Activated T-helper 2 cell treated with anti-CD3 and anti-CD28 coated beads, Interferon-gamma antibody, Interleukin-2, Interleukin-4, amounts not matched to agents 10 μg/mL and 5 μg/mL and 100 μg/mL, durations not matched to agents 14 hours and 24 hours and 36 hours (primary cell): ENCODE measurements at places on chromosomes 7 and 10.

DNA sequence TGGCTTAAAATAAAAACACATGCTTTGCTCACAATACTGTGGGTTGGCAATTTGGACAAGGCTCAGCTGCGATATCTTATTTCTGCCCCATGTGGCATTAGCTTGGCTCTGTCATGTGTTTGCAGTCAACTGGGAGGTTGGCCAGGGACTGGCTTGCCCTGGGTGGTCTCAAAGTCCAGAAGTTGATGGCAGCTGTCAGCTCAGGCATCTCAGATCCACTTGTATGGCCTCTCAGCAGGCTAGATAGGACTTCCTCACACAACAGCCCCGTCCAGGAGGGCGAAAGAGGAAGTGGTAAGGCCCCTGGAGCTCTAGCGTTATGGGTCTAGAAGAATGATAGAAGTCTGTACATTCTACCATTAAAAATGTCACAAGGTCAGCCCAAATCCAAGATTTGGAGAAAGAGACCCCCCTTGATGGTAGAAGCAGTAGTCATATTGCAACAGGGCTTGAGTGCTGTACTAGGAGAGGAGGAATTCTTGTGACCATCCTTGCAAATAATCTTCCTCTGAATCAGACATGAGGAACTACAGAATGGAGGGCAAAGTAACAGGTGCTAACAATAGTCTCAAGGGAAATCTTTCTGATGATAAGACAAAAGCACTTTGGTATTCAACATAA is 166.2 kb downstream of the FAM107B start:
- DNase-seq, result no peak

DNA sequence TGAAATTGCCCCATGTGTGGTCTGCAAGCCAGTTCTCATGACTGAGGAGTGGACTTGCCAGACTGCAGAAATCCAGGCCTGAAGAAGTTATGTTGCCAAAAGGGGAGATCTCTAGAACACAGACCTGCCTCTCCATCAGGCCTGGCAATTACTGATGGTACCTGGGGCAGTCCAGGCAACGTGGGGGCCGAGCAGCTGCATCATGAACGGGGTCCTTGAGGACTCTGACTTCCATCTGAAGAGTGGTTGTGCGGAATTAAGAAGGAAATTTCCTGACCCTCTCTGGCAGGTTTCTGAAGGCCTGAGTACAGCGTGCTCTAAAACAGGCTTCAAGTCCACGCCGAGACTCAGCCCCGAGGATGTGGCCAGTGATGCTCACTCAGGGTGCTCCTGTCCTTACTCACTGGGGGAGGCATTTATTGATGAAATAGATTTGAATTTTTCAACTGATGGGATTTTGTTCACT is 30.4 kb downstream of the RAMP3 start:
- DNase-seq, result no peak

DNA sequence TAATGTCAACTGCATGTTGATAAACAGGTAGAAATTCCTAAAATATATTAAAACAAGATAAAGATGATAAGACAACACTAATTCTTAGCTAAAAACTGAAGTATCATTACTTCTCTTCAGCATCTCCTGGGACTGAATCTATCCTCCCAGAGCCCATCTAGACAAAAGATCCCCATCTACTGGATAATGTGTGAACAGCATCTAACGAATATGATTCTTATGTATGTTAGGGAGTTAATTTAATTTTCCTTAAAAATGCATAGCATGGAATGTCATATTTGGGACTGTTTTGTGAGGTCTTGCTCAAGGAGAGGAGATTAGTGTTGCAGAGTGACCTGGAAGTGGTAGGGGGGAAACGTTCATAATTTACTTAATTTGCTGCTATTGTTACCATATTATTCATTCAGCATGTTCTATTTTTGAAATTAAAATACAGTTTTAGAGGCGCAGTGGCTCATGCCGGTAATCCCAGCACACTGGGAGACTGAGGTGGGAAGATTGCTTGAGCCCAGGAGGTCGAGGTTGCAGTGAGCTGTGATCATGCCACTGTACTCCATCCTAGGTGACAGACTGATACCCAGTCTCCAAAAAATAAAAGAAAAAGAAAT is 305.1 kb upstream of the CSTF2T start:
- no peak for DNase-seq

DNA sequence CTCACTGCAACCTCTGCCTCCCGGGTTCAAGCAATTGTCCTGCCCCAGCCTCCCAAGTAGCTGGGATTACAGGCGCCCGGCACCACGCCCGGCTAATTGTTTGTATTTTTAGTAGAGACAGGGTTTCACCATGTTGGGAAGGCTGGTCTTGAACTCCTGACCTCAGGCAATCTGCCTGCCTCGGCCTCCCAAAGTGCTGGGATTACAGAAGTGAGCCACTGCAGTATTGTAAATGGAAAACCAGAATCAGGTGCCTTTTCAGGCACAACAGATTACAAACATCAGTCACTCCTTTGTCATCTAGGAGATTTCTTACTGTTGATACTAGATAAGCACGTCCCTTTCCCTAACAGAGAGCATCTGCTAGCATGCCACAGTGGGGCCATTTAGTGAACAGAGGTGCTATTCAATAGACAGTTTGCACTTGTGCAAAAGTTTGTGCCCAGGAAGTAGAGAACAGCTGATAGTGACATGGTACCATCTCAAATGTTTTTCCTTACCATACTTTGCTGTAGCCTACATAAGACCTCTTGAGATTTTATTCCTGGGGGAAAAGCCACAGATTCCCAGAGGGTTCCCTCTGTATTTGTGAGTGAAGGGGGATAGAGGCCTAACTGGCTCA is 24.5 kb upstream of the WAC start:
- no peak for DNase-seq

DNA sequence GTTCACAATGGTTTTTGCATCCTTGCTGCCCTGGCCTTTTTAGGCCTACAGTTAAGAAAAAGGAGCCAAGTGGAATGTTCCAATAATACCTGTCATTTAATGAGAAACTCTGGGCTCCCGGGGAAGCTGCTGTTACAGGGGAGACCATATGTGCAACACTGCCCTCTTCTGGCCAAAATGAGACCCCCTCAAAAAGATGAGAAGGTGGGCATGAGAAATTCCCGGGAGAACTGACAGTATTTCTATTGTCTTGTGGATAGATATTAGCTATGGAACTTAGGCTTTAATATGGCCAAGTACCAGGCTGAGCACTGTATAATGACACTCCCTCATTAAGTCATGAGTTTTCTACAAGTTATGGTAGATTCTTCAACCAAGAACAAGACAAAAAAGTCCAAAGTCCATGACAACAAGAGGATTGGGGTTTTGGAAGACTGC is 99.4 kb downstream of the CCDC3 start:
- peak; percentile 12 for DNase-seq

GRCh38 chr10:945778-946177 is 14.3 kb upstream of the LARP4B start:
- DNase-seq, result no peak

DNA sequence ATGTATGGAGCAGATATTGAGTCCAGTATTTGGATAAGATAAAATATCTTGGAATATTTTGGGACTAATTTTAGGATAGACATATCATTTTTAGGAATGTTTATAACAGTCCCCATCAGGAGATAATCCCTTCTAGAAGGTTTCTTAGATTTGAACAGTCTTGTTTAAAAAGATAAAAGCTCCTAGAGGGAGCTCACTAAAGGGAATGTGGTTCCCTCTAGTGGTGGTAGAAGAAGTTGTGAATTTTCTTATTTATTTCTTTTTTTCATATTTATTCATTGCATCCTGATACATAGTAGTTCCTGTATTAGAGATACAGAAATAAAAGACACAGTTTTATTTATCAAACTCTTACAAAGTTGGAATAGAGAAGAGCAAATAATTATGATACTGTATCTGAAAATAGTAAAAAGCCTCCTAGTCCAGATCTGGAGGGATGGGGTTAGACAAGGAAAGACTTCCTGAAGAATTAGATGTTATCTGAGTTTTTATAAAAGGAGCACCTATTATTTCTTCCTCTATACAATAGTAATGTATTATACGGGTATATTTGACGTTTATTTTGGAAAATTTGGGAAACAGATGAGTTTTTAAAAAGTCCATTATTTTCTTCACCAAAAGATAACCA is 24.5 kb upstream of the KLF14 start:
- no peak for DNase-seq

- no peak for DNase-seq
These were observed 39.4 kb upstream of the GDF10 start for GRCh38 chr10:47260505-47261111.

DNA sequence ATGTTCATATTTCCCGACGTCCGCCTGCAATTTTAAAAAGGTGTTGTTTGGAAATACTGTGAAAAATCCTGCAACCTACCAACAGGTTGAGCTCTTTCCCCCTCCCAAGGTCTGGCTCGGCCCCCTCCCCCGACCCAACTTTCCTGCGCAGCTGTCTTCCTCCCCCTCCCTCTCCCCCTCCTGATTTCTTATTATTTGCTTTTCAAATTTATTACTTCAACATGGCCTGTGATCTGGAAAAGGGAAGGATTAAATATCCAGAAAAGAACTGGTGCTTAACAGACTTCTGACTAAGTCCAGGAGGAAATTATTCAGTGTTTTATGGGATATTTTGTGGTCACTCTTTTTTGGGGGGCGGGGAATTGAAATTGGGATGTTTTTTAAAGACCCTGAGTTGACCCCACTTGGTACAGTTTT is 2.4 kb downstream of the ARID5B start:
- DNase-seq, result no peak

GRCh38 chr10:124647421-124648130 is 96.6 kb downstream of the FAM53B start:
- DNase-seq, result peak; percentile 70
